ENCODE measurements at places on chromosomes 6 and 20. TPM values are rescaled to one million over a fixed set of nuclear protein-coding genes. Genes with fewer than 3 reads are reported as not detected.

The FGD2 gene
- total RNA-seq: 27.6 TPM

DNA sequence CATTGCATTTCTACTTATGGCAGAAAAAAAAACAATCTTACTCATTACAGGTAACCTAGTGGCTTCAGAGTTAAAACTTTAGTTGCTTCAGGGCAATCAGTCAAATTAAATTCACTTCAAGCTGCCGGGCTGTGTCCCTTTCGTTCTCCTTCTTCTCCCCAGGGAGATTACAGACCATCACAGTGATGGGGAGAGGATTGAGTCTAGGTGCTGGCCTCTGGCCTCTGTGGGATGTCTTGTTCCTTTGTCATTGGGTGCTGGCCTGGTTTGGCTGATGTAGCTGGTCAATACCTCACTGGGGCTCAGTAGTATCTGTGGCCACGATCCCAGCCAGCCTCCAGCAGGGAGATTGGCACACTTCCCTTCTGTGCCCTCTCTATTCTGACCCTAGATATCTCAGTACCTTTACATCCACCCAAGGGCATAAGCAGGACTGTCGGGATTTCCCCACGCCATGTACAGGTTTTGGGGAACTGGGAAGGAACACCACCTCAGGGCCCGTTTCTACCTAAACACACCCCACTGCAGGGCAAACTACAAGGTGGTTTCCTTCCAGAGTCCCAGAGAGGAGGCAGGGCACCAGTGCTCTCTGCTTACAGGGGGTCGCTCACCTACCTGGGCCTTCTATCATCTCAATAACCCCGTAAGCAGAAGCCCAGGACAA is 15.4 kb downstream of the FYN start:
- DNase-seq: no peak

GRCh38 chr20:10469599-10469998 is 34.5 kb downstream of the SLX4IP start:
- peak; percentile 73 for DNase-seq

DNA sequence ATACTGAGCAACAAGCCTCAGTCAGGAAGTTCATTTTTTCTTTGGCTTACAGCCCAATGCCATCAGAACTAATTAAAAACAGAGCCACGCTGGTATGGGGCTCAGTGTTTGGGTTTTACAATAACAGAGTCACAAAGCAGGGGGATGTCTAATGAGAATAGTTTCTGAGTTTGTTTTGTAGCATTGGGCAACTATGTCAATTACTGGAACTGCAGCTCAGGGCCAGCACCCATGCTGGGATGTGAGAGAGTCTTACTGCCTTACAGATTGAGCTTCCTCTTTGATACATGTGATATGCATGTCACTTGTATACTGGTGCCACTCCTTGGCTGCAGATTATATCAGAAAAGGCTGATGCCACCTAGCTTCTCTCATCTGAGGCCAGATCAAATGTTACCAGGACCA is 117.6 kb downstream of the TFAP2B start:
- DNase-seq: no peak

DNA sequence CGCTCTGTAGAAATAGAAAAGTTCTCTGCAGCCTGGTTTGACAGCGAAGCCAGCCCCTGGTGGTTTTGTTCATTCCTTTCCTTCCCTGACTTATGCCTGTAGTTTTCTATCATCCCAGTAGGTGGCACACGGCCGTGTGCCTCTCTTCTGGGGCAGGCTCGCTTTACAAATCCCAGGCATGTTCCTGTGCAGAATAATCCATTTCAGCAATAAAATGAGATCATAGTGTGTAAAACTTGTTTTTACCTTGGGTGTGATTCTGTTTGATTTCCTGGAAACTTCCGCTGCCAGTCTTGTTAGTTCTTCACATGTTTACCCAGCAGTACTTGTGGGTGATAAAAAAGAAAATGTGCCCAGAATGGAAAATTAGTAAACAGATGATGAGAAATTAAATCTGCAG is 7.4 kb upstream of the INSM1 start:
- DNase-seq: no peak

DNA sequence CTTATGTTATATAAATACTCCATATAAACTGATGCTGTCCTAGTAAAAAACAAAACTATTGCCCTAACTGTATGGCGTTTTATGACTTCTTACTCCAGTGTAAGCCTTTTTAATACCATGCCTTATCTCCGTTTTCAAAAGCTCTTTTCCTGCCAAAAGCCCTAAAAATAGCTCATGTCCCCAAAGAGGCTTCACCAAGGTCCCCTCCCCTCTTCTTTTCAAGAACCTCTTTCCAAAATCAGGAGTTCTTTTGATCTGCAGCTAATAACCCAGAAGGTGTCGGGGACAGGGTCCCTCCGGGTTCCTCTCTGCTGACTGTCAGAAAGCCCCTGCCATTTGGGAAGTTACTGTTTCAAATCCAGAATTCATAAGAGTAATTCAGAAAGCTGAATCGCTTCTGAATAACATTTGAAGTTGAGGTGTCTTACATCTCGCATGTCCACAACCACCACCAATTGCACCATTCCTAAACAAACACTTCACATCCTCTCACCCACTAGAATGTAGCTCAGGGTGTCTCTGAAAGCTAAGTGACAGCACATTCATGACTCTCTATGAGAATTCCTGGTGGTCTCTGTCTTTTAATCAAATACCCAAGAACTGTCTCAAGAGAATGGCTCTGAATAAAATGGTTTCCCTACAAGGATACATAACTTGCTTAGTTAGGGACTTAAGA is 13.3 kb downstream of the TASP1 start:
- no peak for DNase-seq
